ENCODE measurements at places on chromosomes 6 and 20. TPM values are rescaled to one million over a fixed set of nuclear protein-coding genes. Genes with fewer than 3 reads are reported as not detected.

DNA sequence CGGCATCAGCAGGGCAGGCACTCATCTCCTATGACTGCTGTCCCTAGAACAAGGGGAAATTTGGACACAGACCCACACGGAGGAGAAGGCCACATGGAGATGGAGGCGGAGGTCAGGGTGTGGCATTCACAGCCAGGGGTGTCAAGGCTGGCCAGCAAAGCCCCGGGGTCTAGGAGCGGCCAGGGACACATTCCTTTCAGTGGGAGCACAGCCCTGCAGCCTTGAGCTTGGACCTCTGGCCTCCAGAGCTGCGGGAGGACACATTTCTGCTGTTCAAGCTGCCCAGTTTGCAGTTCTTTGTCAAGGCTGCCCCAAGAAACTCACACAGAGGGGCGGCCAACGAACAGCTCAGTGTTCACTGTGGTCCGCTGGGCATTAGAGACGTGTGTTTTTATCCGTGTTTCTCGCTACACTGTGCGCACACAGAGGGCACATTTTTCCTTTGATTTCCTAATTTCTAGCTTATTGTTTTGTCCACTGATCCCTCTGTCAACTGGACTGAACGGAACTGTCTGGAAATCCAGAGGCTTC, 93.4 kb upstream of the MPC1 start:
- no peak for DNase-seq

GRCh38 chr6:87164004-87164403, 8.6 kb downstream of the ZNF292 start:
- no peak for DNase-seq

DNA sequence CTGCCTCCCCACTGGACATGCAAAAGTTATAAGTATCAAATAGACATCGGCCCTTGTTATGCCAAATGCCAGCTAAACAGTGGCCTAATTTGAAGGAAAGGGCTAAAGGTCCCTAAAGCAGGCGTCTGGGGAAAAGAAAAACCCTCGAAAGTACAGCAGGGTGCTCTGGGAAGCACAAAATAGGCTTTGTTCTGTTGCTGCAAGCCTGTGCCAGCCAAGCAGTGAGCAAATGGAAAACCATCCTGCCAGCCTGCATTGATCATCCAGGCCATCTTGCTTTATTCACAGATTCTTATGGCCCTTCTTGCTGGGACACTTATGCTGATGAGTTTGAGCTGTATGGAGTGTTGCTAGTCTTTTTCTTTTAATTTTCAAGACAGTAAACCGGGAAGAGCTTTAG, 62.2 kb upstream of the PLEKHG1 start:
- DNase-seq, result no peak

DNA sequence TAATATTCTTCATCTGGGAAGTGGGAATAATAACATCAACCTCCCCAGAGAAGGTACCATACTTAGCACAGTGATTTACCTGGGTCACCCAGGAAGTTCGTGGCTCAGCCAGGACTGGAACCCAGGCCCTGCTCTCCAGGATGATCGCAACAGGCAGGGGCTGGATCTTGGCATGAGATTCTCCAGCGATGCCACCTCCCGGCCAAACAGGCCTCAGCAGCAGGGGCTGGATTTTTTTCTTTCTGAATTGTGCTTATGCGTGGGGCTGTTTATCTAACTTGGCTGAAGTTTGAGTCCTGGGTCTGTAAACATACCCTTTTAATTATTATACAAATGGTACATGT, 129.5 kb upstream of the PTPN1 start:
- no peak for DNase-seq

GRCh38 chr6:56720882-56721281, 78.2 kb upstream of the DST start:
- DNase-seq, result no peak

DNA sequence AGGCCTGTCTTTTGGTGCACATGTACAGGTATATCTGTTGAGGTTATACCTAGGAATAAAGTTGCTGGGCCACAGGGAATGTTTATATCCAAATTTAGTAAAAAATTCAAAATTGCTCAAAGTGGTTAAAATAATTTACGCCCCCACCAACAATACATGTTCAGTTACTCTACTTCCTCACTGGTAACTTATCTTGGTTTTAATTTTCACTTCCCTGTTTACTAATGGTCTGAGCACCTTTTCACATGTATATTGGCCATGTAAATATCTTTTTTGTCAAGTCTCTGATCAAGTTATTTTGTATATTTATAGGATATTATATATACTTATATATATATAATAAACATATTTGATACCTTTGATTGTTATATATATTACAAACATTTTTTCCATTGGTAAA, 9.7 kb downstream of the PDE7B start:
- DNase-seq, result no peak

DNA sequence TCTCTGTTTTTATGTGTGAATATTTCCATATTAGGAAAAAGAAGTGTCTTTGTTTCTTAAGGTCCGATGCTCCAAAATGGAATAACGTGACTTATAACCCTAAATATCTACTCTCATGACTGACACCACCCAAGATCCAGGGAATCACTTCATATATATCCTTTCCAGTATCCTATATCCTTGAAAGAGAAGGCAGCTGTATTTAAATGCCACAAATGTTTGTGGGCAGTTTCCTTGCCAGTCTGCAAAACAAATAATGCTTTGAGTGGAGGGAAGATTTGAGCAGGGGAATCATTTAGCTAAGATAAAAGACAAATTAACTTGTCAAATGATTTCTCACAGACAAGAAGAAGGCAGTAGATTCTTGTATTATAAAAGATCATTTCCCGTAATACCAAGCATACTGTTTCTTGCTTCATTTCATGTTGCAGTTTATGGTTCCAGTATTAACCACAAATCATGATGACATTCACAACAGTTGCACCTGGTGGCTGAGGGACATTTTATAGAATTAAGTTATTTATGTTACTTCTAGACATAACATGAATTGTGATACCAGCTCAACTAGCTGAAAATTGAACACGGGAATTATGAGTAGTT, 30.0 kb upstream of the FABP7 start:
- DNase-seq, result no peak

Gene NECAB3
- 48.1 TPM for total RNA-seq

Gene SUPT3H
- total RNA-seq, result 7.4 TPM

Gene PHACTR3
- not detected for total RNA-seq

Measured in HCT116 (cell line).